ENCODE measurements at places on chromosomes 1 and 21.

DNA sequence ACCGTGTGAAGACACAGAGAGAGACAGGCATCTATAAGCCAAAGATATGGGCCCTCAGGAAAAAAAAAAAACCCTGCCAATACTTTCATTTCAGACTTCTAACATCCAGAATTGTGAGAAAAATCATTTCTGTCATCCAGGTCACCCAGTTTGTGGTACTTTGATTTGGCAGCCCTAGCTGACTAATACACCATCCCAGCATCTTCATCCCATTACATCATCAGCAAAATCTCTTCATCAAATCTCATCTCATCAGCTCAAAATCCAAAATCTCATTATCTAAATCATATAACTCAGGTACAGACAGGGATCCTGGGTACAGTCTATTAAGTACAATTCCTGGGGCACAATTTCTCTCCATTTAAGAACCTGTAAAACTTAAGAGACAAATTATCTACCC, 51.9 kb upstream of the GJA8 start:
- no peak for DNase-seq

GRCh38 chr1:66493731-66494130, 40.2 kb upstream of the SGIP1 start:
- no peak for DNase-seq

DNA sequence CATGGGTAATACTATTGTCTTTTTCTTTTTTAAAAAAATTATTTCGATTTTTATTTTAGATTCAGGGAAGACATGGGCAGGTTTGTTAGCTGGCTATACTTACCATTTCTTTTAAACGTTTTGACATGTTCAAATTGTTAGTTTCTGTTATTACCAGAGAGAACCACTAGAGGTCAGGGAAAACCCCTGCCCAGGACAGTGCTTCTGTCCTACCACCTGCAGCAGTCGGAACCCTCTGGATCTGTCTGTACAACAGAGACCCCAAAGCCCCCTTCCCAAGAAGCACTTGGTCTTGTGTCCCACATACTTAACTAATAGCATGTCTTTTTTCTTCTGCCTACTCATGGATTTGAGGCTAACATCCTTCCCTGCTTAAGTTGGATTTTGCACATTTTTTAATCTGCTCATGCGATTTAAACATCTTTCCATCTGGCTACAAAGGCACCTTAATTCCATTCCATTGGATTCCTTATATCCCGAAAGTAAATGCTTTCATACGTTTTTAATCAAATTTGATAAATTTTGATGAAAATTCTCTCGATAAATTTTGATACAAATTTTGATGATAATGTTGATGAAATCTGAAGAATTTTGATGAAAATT, 10.0 kb upstream of the C1orf115 start:
- no peak for DNase-seq

GRCh38 chr1:153565529-153566374, at the start of gene S100A2:
TSS of gene S100A2 (minus strand) at chr1:153565844. CDS start at chr1:153563877, 1,967 bp downstream.
- peak; percentile 73 for DNase-seq

GRCh38 chr1:160062230-160062532, 7.8 kb downstream of the KCNJ10 start:
- DNase-seq = no peak

GRCh38 chr1:156721535-156721934, 6.7 kb upstream of the METTL25B start:
- no peak for DNase-seq

DNA sequence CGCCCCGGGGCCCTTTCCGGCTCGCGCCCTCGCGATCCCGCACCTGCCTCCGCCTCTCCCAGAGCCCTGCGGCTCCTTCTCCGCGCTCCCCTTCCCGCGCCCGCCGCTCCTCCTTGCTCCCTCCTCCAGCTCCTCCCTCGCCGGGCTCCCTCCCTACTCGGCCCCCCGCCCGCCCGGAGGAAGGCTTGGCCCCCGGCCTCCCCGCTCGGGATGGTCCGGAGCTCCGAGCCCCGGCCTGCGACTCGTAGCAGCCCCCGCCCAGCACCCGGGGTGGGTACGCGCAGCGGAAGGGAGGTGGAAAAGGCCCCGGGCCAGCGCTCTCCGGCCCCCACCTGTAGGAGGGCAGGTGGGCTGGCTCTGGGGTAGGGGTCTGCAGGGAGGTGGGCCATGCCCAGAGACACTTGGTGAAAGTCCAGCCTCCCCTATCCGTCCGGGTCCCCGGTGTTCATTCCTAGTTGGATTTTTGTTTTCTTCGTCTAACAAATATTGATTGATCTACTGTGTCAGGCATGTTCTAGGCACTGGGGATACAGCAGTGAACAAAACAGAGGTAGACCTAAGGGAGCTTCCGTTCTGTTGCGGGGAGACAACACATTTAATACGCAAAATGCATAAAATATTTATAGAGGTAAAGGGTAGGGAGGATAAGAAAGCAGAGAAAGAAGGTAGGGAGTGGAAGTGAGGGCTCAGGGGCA, at the start of gene HTR1D:
Gene HTR1D, minus strand, starts transcription at position 82 of the 695 bp plus-strand sequence. CDS start 23,283 bp downstream, outside the sequence.
- DNase-seq = no peak

DNA sequence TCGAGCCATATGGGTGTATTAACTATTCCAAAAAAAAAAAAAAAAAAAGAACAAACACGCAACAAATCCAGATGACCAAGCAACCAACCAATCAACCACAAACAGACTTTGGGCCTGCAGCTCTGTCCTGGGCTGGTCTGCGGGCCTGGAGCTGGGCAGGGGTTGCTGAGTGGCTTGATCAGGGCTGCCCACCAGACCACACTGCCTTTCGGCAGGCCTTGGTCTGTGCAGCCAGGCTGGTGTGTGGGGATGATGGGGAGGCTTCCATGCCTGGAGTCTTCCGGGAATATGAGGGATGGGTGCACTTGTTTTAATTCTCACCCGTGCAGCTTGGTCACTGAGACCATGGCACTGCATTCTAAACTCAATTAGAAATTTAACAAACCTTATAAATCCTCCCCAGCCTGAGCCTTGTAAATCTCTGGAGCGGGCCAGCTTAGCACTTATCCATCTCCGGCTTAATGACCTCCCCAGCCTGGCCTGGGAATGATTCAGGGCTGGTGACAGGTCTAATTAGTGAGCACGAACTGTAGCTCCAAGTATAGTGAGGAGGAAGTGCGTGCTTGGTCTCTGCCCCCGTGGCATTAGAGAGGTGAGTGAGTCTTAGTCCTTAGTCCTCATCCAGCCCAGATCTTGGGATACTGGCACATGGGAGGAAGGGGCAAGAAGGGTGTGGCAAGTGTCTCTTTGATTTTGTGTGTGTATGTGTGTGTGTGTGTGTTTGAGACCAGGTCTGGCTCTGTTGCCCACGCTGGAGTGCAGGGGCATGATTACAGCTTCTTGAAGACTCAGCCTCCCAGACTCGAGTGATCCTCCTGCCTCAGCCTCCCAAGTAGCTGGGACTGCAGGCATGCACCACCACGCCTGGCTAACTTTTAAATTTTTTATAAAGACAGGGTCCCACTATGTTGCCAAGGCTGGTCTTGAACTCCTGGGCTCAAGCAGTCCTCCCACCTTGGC, 74.6 kb upstream of the CSF3R start:
- DNase-seq = no peak

DNA sequence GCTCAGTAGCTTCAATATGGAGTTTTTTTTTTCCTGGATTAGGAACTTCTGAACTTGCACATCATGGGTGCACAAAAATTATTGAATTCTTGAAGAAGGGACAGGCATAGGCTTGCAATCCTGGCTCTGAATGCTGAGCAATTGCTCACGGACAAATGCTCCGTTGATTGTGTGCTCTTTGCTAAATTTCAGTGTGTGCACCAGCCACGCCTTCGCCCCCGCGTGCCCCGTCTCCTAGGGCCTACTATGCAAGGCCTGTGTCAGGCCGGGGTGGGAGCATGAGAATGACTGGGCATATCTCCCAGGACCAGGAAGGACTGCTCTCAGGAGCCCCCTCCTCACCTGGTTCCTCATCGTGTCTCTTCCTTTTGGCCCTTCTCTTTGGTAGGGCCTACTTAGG, 17.4 kb downstream of the IL6R start:
- no peak for DNase-seq

GRCh38 chr21:19577381-19577780, 1173.8 kb upstream of the TMPRSS15 start:
- no peak for DNase-seq

DNA sequence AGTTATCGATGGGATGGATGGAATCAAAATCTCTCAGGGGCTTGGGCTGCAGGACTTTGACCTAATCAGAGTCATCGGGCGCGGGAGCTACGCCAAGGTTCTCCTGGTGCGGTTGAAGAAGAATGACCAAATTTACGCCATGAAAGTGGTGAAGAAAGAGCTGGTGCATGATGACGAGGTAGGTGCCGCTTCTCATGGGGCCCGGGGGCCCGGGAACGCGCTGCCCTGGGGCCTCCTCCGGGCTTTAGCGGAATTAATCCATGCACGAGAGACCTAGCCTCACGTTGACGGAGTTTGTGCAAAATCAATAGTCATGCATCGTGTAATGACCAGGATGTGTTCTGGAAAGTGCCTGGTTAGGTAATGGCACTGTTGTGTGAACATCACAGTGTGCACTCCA, 43.8 kb downstream of the FAAP20 start:
- DNase-seq = no peak

DNA sequence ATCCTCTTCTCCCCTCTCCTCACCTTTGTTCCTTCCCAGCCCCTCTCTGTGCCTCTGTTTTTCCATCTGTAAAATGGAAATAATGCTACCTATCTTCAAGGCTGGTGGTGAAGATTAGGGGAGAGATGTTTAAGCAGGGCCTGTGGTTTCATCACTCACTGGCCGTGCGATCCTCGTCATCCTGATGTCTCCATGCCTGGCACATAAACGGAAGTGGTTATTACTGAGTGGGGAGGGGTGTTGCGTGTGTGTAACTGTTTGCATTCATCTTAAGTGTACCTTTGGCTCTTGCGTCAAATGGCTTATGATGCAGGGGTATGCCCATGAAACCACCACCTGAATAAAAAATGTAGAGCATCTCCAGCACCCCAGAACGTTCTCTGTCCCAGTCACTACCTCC, 17.2 kb upstream of the C1QA start:
- DNase-seq = no peak

GRCh38 chr1:54402896-54403295, 3.3 kb downstream of the SSBP3 start:
- no peak for DNase-seq

DNA sequence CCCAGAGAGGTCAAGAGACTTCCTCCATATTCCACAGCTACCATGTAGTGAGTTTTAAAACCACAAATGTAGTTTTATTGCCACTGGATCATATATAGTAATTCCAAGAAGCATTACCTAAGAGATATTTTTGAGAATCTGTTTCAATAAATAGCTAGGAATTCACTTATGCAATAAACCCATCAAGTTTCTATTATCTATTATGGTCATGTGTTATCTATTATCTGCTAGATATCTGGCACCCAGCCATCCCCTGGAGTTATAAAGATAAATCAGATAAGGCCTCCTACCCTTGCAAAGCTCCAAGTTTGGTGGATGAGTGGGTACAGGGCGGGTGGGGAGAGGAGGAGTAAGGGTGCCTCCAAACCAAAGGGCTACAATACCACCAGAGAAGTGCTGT, 10.3 kb upstream of the VWA5B1 start:
- no peak for DNase-seq

- DNase-seq = no peak
These were observed 6.5 kb upstream of the NEGR1 start for GRCh38 chr1:72288886-72289285.

DNA sequence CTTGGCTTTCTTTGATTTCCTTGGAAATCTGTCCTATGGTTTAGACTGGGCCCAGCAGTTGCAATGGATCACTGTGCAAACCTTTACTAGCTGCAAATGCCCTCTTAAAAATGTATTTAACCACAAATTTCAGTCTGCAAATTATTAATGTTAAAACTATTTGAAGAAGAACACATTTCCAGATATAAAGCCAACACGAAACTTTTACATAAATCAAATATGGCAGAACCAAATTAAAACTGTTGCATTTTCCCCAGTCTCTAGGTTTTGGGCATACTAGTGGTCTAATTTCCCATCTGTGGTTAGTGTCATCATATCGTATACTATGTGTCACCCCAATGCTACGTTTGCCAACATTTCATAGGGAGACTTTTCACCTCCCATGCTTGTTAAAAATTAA, 52.3 kb downstream of the HMCN1 start:
- no peak for DNase-seq

GRCh38 chr1:77625250-77625649, 57.2 kb downstream of the ZZZ3 start:
- DNase-seq = no peak

GRCh38 chr1:77636864-77637263, 45.6 kb downstream of the ZZZ3 start:
- no peak for DNase-seq

Data from hematopoietic multipotent progenitor cell treated with erythropoietin and hydrocortisone succinate and interleukin-3 and kit ligand, for 17 days (in vitro differentiated cells).